ENCODE measurements at places on chromosomes 11 and 22.

- DNase-seq: no peak
These were observed 41.9 kb downstream of the KCNJ1 start for GRCh38 chr11:128825050-128825784.

GRCh38 chr11:95307286-95307685, 76.3 kb upstream of the SESN3 start:
- DNase-seq: no peak

DNA sequence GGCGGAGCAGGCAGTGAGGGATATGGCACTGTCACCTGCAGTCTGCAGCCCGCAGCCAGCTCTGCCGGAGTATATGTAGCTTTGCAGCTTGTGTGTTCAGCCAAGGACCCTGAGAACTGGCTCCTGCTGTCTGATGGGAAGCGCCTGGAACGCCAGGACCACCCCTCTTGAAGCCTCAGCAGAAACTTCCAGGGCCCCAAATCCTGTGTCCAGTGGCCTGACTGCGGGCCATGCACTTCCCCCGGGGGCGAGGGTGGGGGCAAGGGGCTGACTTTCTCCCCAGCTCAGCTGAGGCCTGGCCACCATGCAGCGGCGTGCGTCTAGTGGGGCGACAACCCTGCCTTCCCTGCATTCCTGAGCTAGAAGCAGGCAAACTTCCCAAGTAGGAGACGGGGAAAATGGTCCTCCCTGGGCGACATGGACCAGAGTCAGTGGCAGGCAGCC, 32.3 kb downstream of the PISD start:
- no peak for DNase-seq

GRCh38 chr11:74262725-74263124, 48.7 kb downstream of the P4HA3 start:
- no peak for DNase-seq

DNA sequence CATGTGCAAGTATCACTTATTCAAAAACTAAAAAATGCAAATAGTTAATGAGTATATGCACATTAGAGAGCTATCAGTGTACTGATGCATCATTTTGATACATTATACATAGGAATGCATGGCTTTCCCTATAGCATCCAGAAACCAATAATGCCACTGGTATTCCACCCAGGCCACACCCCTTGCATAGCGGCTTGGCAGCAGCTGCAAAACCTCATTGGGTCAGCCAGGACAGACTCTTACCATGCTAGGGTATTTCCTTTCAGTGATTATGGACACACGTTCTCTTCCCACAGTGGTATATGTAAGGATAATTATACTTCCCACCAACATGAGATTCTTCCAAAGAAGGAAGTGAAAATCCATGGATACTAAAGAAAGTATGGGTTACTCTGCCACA, 145.9 kb upstream of the PITPNB start:
- DNase-seq: no peak

GRCh38 chr22:37564111-37564711, 3.9 kb downstream of the CDC42EP1 start:
- DNase-seq: no peak

GRCh38 chr11:16738193-16738946, at the start of gene C11orf58:
C11orf58 (plus strand) TSS chr11:16738647; CDS start chr11:16738779, 132 bp downstream.
- DNase-seq: peak; percentile 91

DNA sequence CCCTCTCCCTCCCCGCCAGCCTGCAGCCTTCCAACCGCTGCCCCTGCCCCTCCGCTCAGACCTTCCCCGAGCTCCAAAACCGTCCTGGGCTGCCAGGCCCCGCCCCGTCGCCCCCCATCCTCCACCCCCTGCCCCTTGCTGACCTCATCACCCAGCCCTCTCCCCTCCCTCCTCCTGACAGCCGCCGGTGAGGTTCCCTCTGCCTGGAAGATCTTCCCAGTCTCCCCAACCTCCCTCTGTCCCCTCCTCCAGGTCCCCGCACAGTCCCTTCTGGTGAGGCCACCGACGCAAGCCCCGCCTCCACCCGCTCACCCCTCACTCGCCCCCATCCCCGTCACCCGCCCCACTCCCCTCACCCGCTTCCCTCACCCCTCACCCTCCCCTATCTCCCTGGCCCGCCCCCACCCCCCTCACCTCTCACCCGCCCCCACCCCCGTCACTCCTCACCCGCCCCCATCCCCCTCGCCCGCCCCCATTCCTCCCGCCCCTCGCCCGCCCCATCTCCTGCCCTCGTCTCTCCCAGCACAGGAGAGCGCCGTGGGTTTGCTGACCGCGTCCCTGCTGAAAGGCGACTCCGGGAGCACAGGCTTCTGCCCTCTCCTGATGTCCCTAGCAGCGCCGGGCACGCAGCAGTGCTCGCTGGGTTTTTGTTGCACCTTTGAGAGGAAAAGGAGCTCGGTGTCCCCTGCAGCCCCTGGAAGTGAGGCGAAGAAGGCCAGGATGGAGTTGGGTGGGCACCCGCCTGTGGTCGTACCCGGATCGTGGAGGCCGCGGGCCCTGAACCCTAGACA, 16.4 kb upstream of the UPK3A start:
- no peak for DNase-seq

GRCh38 chr11:64844330-64845128, at the start of gene CDC42BPG:
CDC42BPG (minus strand) TSS chr11:64844653; CDS start chr11:64844569, 84 bp downstream.
- DNase-seq: no peak

DNA sequence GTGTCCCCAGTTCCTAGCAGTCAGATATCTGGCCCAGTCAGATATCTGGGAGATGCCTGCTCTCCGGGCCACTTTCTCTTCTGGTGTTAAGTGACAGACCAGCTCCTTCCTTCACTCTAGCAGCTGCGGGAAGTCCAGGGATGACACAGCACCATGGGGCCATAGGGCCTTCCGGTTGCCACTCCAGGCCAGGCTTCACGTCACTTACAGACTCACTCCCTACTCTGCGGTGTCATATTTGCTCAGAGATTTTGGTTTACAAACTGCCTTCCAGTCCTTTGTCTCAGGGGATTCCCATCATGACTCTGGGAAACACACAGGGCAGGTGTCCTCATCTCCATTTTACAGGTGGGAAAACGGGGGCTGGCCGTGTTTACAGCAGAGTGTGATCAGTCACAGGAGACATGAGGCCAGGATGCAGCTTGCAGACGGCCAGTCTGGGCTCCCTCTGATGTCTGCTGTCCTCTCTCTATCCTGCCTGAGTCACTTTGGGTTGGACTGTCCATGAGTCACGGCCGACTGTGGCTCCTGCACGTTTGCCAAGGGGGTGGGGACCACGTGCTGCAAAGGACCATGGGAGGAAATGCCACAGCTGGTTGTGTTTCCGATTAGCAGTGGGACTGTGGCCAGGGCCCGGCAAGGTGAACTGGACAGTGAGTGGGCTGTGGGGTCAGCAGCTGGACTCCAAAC, 8.2 kb upstream of the TBC1D22A start:
- DNase-seq: no peak

- no peak for DNase-seq
These were observed 29.1 kb downstream of the RTL6 start for GRCh38 chr22:44468973-44469372.

DNA sequence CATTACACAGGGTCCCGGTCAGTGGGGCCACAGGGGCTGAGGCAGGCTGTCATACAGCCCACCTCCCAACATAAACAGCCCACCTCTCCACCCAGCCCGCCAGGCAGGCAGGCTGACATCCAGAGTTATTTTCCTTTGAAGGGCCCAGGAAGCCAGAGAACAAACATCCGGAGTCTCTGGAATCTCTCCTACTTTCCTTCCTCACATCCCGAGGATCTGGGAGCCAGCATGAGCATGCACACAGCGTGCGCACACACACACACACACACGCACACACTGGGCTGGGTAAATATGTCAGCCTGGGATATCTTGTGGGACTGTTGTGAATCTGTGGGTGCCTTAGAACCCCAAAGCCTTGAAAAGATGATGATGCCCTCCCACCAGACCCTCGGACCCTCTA, 55.4 kb downstream of the PDE2A start:
- DNase-seq: no peak

DNA sequence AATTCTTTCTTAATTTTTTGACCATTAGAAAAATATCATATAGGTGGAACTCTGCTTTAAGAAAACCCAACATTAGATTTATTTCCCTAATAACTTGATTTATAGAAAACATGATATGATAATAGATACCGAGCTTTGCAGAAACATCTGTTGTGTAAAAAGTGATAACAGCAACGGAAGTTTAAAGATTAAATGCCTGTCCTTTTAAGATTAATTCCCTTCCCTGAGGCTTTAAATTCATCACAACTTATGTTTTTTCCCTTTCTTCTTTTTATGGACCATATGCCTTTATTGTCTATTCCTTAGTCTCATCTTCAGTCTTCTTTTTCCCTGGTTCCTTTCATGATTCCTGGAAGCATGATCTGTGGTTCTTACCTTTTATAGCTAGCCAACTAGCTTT, 1.9 kb downstream of the USP47 start:
- no peak for DNase-seq

DNA sequence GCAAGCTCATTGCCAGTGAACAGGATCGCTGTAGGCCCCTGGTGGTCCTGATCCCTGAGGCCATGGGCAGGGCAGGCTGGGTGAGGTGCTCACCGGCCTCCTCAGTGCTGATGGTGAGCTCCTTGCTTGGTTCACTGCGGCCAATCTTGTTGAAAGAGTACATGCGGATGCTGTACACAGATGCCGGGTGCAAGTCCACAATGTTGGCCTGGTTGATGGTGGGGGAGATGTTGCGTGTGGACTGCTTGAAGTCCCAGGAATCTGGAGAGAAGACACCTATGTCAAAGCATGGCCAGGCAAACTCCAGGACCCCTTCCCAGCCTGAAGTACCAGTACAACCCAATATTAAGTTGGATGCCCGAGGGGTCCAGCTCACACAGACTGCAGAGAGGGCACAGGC, 144.1 kb downstream of the CEP164 start:
- no peak for DNase-seq

GRCh38 chr11:132959693-132960092, 572.6 kb downstream of the OPCML start:
- no peak for DNase-seq

- no peak for DNase-seq
These were observed at the start of gene AQP11 for GRCh38 chr11:77589521-77590193. AQP11 (plus strand) TSS chr11:77589953; CDS start chr11:77589993, 40 bp downstream.

DNA sequence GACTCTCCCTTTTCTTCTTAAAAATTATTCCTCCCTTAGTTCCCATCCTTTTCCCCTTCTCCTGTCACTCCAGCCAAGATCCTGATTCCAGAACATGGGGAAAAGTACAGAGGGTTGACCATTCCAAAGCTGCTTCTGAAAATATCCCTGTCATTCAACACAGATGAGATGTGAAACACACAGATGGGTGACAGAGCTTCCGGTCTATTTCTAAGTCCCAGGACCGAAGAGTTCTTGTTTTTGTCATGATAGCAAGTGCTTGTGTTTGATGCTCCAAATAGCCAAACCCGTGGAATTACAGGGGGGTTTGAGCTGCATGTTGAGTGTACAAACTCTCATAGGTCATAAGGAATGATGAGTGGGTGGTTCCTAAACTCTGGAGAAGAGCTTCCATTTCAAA, 57.9 kb downstream of the PARVA start:
- DNase-seq: no peak

GRCh38 chr11:75733431-75734107, 15.9 kb downstream of the MOGAT2 start:
- DNase-seq: no peak

- DNase-seq: no peak
These were observed 48.5 kb downstream of the OR4D9 start for GRCh38 chr11:59559886-59560285.

- DNase-seq: no peak
These were observed 3.0 kb downstream of the RDX start for GRCh38 chr11:110293389-110293788.

GRCh38 chr11:9038541-9038940, 34.7 kb upstream of the NRIP3 start:
- DNase-seq: no peak

Measured in NCI-H1436 treated with DMSO at 0.1 percent for 48 hours (cell line).